Astrocyte of the hippocampus (primary cell): ENCODE measurements at places on chromosomes 3 and 15.

DNA sequence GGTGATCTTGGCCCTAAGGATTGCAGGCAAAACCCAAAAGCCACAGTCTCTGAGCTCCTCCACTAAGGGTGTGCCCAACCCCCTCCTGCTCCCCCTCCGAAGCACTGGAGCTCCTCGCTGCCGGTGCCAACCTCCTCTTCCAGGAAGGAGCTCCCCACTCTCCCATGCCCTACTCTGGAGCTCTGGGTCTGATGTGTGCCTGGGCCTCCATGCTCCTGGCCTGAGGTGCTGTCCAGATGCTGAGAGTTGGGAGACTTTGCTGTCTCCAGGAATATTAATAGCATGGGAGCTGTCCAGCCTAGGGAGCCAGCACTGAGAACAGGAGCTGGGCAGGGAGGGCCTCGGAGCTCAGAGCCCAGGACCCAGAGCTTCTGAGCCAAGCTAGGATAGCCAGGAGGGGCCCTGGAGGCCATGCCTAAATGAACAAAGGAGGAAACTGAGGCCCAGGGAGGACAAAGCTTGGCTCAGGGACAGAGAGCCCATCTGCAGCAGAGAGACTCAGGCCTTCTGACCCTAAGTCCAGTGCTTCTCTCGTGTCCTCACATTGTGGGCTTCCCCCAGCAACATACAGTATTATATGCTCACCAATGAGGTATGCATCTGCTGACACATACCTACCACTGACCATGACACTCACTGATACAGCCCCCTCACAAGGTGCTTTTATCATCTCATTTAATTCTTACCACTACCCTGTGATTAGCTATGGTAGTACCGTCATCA is 36.9 kb upstream of the HERC1 start:
- DNase-seq, result peak; percentile 93

DNA sequence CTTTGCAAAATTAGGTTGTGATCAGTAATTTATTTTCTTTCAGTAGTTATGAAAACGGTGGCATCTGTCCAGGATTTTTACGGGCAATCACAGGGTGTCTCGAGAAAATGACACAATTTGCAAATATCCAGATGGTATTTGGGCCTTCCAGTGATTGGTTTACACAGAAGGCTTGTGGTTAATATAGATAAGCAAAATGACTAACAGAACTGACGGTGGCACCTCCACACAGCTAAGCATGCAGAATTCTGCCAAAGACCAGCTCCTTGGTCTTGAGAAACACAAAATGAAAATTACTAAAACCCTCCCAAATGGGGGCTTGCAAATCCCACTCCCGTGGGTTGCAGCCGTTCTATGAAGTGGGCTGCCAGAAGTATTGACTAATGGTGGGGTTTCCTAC is 5.5 kb downstream of the ARHGEF3 start:
- peak; percentile 64 for DNase-seq

DNA sequence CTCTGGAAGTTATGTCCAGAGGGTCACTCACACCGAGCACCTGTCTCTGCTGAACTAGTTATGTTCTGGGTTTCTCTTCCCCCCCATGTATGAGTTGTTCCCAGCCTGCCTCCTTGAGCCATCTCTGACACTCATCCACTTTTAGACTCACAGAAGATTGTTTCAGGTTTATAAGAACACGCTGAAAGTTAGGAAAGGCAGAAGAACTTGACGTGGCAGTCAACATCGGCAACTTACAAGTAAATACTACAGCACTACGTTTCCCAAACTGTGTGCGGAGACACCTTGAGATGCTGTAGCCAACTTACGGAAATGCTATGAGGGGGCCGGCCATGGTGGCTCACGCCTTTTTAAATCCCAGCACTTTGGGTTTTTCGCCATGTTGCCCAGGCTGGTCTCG is 318.0 kb downstream of the ZNF621 start:
- DNase-seq, result no peak

DNA sequence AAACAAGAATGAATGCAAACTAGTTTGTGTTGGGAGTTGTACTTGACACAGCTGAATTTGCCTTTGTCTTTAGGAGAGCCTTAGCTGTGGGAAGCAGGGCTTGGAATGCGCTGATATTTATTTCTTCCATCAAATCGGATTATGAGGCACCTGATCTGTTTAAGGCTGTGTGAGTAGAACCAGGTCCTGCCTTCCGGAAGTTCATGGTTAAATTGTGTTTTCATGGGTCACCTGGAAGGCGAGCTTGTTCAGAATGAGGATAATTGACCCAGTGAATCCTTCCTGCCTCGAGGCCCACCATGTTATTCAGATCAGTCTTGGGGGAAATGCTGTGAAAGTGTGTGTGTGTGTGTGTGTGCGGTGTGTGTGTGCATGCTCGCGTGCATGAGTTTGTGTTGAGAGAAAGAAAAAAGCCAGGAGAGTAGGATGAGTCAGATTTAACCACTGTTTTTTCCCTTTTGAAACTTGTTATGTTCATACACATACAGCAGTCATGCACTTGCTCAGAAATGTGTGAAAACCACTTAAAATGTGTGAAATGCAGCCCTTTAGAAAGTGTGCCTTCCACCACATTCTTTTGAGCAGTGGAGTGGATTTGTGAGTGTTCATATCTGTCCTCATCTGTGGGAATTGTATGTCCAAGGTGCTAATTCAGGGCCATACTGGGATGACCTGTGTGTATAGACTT is 36.7 kb downstream of the SMAD3 start:
- peak; percentile 91 for DNase-seq

DNA sequence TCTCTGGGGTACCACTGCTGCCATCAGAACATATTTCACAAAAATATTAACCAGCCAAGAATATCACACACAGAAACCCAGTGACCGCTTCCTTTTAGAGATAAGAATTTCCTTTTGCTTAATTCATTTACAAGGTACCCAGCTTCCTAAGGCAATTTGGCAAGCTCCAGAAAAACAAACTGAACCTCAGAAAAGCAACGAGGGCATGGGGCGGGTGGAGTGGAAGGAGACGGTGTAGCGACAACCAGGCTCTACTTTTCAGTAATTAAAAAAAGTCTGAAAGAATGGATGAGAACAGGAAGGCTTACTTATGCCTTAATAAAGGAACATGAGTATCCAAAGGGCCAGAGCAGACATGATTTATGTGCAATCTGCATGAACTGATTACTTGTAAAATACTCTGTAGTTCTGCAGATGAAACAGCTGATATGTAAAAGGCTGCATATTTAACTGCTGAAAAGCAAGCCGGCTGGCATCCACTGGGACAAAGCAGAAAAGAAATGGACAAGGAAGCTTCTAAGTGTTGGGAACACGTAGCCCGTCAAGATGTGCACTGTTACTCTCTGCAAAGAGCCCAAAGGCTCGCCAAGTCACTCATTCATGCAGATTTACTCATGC is 18.6 kb downstream of the RFTN1 start:
- DNase-seq, result no peak

DNA sequence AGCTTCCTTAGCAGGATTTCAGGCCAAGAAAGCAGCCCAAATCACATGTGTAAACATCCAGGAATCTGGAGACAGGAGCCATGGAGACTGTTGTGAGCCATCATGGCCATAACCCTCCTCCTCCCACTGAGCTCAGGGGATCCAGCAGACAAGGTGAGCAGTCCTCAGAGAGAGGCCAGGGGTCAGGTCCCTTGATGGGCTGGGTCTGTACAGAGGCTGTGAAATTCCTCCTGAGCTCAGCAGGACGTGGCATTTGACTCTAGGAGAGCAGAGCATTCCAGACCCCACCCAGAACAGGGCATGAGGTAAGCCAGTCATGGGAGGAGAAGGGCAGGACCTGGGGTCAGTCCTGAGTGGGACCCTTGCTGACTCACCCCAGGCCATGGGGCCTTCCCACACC is 67.0 kb upstream of the ACAN start:
- DNase-seq, result no peak

- DNase-seq, result peak; percentile 51
These were observed 59.5 kb downstream of the SNRK start for GRCh38 chr3:43345877-43346276.

DNA sequence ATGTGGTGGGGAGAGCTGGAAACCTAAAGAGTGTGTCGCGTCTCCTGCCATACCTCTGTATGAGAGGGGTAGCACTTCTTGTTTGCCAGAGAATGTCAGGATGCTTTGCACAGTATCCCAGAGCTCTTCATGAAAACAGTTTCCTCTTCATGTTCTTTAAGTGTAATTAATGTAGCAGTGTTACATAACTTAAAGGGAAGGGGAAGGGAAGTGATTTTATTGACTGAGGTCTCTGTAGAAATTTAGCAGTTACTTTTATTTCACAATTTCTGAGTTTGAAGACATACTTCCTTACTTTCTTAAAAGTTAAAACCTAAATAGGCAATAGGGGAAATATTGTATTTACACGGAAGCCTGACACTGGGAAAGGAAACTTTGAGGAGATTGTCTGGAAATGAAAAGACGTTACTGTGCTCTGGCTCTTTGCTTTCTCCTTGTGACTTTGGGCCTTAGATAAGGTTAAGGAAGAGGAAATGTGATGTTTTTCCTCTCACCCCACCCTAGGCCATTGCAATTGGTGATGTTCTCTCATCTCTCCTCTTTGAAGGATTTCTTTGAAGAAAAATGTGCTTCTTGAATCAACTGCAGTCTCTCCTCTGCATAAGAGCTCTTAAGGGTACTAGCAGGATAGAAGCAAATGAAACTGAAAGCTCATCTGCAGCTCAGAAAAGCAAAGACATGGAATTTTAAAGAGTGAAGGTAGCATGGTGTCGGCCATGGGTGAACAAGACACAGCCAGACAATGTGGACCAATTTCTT is 6.0 kb downstream of the NXPE3 start:
- no peak for DNase-seq

- DNase-seq, result no peak
These were observed 7.9 kb downstream of the PCLAF start for GRCh38 chr15:64373360-64373759.

- no peak for DNase-seq
These were observed 89.3 kb upstream of the CCDC80 start for GRCh38 chr3:112730210-112730609.

GRCh38 chr3:150217691-150218090 is 190.4 kb upstream of the TSC22D2 start:
- DNase-seq, result no peak

DNA sequence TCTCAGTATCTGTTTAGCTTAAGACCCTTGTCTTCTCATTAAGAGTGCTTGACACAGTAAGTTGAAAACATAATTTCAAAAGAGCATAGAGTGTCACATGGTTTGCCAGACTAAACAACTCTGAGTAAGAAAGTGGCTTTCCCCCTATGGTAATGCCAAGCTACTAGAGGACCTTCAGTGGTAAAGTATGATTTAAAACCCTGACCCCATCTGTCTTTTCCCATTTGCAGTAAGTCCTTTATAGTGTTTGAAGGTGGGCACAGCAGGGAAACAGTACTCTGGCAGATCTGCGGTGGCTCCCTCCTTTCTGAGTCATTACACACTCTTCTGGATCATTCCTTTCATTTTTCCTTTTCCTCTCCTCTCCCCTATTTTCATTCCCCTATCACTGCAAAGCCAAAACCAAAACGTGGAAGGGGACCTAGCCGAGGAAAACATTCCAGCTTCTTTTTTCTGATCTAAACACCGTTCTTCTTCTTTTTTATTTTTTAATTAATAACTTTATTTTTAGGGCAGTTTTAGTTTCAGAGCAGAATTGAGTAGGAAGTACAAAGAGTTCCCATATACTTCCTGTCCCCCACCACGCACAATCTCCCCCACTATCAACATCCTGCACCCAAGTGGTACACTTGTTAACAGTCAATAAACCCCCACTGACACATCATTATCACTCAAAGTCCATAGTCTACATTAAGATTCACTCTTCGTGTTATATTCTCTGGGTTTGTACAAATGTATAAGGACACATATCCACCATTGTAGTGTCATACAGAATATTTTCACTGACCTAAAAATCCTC is 74.7 kb downstream of the PPARG start:
- peak; percentile 46 for DNase-seq

GRCh38 chr3:12990781-12991480 is 82.3 kb downstream of the IQSEC1 start:
- DNase-seq, result peak; percentile 84

- DNase-seq, result no peak
These were observed 64.8 kb upstream of the PCSK6 start for GRCh38 chr15:101554115-101554915.

- DNase-seq, result no peak
These were observed 725.2 kb upstream of the GOLIM4 start for GRCh38 chr3:168820810-168821415.

GRCh38 chr15:34481370-34481769 is 43.8 kb upstream of the GOLGA8A start:
- no peak for DNase-seq

- no peak for DNase-seq
These were observed 3.7 kb downstream of the C3orf18 start for GRCh38 chr3:50563867-50564266.

DNA sequence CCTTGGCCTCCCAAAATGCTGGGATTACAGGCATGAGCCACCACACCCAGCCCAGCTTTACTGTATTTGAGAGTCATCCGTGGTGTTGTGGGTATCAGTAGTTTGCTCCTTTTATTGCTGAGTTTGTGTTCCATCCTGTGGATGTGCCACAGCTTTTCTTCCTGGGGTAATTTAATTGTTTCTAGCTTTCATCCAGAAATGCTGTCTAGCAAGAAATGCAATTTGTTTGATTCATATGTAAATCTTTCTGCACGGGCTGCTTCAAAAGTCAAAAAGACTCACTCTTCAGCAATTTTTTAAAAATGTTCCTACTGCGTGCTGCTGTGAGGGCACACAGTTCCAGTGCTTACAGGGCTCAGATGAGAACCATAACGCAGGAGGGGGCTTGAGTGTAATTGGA is 47.1 kb downstream of the CORO2B start:
- no peak for DNase-seq

DNA sequence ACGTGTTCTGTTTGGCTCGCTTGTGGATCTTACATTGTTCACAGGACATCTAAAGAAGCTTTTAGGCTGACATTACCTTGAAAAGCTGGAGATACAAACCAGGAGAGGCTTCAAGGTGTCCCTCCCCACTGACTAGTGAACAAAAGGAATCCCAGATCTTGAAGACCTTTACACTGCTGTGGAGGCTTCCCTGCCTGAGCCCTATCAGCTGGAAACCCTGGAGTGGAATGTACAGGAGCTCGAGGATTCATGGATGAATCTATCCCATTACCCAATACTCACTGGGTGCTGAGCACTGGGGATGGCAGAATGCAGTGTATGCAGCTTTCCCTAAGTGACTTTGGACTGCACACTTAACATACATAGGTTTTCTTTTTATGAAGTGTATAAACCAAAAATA is 82.3 kb upstream of the MFGE8 start:
- DNase-seq, result no peak

DNA sequence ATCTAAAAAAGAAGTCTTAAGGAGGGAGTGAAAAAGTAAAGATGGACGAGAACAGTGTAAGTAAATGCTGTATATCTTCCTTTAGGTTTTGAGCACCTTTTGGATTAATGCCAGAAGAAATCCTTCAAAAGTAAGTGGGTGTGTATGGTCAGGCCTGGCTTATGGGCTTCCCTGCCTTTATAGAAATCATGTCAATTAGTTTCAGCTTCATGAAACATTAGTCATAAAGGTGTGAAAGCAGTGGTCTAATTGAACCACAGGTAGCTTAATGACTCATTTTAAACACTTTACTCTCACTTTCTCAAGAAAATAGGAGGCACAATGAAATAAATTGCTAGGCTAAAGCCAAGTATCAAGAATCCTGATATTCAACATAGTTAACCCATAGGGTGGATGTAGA is 467.4 kb upstream of the DPPA4 start:
- no peak for DNase-seq
